ENCODE measurements at places on chromosomes 6 and 20.
A peak's percentile ranks its signal among the peaks of the same experiment; 100 is the strongest.

- DNase-seq, result no peak
Measured at GRCh38 chr20:6704132-6704861, 63.2 kb upstream of the BMP2 start.

DNA sequence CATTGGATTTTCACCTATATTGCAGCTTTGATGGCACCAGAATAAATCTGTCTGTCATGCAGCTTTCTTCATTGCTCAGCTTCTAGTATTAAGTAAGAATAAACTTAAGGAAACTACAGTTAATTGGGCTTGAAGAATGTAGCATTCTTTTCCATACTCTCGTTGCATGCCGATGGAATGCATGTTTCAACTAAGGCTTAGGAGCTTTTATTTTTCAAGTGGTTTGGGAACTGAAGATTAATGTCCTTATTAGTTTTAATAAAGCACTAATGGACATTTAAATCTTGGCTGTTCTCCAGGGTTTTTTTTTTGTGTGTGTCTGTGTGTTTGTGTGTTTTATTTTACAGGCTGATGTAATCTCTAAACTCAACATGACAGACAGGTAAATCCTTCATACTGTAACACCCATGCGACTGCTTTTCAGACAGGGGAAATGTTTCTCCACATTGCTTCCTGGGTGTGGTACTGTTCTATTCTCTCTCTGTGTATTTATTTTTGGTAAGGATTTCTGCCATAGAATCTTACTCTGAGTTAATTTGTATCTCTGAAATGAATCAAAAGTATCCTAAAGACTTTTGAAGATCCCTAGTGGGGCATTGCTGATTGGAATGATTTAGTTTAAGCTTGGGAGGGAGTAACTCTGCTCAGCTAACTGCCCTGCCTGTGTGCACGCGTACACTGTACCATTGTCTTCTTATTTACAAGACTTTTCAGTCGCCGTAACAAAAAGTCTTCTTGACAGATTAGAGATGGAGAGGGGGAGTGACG, 38.0 kb downstream of the SLC9A8 start:
- DNase-seq, result no peak

DNA sequence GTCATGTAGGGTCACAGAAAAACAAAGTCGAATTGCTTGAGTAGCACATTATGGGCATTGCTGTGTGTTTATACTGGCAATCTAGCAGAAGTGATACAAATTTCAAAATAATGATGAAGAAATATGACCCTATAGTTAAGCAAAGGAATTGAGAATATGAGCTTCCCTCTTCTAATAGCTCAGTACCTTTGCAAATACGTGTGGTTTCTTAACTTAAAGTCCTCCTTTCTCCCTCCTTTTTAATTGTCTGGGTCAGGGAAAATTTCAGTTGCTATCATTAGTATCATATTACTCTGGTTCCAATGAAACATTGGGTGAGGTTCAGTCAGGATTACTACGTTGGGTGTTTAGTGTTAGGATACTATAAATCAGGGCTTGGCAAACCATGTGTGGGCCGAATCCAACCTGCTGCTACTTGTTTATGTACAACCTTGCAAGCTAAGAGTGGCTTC, 166.8 kb upstream of the CARMIL1 start:
- DNase-seq, result no peak

GRCh38 chr6:42505385-42505718, 53.6 kb upstream of the TRERF1 start:
- no peak for DNase-seq

DNA sequence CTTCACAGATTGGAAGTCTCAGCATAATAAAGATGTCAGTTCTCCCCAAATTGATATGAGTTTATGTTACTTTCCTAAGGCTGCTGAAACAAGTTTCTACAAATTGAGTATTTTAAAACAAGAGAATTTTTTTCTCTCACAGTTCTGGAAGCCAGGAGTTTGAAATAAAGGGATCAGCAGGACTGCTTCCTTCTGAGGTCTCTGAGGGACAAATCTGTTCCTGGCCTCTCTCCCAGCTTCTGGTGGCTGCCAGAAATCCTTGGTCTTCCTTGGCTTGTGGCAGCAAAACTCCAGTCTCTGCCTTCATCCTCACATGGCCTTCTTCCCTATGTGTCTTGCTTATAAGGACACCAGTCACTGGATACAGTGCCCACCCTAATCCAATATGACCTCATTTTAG, 136.1 kb downstream of the TFAP2A start:
- DNase-seq, result no peak

DNA sequence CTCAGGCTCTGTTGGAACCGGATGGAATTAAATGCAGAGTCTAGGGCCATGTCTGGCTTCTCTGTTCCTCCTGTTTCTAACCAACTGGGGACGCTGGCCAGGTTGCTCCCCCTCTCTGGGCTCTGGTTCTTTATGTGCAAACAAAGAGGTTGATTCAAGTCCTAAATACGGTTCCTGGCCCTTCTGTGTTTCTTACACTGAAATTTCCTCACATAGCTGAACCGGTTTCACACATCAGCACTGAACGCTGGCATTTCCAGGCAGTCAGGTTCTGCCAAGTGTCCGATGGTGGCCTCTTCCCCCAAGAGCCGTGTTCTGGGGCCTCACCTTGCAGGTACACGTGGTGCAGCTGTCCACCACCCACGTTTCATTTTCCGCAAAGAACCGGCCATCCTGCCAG, 13.5 kb downstream of the THBS2 start:
- DNase-seq, result peak; percentile 47

DNA sequence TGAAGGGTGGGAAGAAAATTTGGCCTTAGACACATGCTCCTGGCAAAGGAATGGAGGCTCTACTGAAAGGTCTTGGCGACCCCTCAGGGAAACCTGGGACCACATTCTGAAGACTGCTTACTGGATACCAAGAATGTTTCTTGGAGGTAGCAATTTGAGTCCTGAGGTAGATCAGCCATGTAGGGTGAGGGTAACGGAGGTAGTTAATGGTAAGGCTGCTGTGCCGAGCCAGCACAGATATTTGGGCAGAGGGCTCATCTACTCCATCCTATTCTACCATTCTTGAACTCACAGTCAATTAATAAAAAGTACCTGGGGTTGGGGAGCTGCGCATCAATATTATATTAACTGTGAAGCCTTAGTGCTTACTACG, 401 bp upstream of the PHF3 start:
- DNase-seq, result no peak

DNA sequence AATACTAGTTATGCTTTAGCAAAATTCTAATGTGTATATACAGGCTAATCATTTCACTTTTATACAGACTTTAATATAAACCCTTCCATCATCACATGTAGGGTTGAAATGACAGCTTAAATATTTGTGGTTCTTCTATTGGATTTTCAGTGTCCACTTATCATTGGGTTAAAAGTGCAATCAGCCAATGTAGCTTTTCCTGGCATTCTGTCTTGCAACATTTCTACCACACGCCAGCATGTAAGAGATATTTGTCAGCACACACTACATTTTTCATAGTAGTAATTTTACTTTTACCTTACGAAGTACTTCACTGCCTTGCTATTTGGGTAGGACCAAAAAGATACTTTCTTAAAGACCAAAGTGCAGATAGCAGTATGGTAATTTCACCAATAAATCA, 252.0 kb downstream of the TBX18 start:
- no peak for DNase-seq

DNA sequence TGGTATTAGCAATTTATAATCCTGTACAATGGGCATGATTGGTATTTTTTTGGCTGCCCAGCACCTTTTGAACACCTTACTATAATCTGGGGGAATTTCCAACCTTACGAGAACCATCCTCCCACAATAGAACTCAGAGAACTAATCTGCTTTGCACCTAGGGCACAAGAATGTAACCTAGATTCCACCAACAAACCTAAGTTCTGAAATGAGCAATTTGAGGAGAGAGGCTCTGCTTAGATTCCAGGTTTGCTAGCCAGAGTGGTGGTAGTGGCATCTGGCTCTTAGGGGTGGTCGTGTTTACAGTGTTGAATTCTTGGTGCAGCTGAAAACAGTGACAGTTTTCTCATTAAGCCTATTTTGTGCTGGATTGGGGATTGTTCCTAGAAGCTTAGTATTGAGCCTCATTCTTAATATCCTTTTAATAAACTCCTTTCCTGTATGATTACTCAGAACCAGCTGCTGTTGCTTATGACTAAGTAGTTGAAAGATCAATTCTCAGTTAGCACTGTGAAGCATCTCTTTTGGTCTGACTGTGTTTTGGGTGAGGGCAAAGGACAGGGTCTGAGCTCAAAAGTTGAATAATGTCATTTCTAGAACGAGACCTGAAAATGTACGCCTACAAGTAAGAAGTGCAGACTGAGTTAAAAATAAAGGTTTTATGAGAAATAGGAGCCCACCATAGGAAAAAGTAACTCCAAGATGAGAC, 385.6 kb downstream of the CDKAL1 start:
- DNase-seq, result no peak

DNA sequence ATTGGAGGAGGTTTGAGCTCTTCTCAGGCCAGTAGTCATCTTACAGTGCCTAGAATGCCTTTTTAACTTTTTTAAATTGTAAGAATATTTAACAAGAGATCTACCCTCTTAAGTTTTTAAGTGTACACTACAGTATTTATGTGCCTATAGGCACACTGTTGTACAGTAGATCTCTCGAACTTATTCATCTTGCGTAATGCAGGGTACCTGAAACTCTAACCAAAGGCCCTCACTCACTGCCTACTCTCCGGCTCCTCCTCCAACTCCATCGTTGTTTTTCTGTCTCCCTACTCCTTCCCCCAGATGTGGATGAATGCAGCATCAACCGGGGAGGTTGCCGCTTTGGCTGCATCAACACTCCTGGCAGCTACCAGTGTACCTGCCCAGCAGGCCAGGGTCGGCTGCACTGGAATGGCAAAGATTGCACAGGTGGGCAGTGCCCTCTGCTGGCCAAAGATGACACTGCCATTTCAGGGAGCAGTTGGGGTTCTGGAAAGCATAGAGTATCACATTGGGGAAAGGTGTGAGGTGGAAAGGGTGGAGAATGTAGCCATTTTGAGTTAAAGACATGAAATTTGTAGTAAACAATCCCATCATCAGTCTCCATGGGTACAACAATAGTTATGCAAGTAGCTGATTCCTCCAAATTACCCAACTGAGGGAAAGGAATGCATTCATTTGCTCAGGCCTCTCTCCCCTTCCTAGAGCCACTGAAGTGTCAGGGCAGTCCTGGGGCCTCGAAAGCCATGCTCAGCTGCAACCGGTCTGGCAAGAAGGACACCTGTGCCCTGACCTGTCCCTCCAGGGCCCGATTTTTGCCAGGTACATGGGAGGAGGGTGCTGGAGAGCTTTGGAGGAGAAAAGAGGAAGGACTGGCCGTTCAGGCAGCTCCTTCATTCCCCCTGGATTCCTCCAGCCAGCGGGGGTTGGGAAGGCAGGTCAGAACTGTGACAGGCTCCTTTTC, 18.4 kb upstream of the ZNF76 start:
- DNase-seq, result peak; percentile 93

- peak; percentile 42 for DNase-seq
Measured at GRCh38 chr6:40845553-40845952, 193.5 kb downstream of the UNC5CL start.

- no peak for DNase-seq
Measured at GRCh38 chr6:45184040-45184439, 144.1 kb upstream of the RUNX2 start.

DNA sequence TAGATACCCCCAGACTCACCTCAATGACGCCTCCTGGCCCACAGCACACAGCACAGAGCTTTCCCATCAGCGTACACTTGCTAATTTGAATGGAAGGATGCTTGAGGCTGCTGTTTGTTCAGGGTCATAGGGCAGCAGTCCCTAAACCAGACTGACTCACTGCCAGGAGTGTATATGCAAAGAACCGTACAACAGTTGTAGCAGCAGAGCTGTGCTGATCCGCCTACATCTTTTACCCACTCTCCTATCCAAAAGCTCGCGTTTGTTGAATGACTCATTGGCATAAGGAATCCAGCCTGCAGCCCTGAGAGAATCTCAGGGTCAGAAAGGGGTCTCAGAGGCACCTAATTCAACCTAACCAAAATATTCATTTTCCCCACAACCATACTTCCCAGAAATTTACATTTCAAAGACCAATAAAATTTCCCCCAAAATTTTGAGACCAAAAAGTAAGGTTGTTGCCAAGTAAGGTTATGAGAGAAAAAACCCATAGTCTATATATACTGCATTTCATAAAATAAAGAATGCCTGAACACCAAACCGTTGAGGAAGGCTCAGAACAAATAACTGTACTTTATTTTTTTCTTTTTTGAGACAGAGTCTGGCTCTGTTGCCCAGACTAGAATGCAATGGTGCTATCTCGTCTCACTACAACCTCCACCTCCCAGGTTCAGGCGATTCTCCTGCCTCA, 35.3 kb upstream of the CCND3 start:
- DNase-seq, result no peak

DNA sequence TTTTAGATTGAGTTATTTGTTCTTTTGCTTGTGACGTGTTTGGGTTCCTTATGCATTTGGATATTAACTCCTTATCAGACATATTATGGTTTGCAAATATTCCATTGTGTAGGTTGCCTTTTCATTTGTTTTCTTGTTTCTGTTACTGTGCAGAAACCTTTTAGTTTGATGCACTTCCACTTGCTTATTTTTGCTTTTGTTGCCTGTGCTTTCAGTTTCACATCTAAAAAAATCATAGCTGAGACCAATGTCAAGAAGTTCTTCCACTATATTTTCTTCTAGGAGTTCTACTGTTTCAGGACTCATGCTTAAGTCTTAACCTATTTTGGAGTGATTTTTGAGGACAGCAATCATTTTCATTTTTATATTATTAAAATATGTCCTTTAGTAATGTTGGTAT, 113.5 kb downstream of the EPM2A start:
- DNase-seq, result no peak

DNA sequence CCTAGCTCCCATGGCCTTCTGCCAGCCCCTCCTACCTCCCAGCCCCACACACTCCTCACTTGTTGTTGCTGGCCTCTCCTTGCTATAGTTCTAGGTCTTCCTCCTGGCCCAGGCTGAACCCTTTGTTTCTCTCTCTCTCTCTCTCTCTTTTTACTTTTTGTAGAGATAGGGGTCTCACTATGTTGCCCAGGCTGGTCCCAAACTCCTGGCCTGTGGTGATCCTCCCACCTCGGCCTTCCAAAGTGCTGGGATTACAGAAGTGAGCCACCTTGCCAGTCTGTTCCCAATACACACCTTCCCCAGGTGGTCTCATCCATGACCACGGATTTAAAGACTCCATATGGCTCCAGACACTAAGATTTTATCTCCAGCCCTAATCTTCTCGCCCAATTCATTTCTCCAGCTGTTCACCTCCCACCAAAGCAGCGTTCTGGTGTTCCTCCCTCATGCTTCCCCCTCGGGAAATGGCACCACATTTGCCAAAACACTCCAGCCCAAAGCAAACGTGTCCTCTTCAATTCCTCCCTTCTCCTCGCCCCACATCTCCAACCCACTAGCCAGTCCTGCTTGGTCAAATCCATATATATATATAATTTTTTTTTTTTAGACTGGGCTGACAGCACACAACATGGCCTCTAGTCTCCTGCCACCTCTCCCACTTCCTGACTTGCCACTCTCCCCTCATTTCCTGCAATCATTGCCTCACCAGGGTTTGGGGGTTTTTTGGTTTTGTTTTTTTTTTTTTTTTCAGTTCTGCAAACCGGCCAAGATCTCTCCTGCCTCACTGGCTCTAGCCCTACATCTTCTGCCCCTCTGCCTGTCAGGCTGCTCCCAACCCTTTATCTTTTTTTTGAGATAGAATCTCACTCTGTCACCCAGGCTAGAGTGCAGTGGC, 104.4 kb downstream of the NCR2 start:
- no peak for DNase-seq

- DNase-seq, result no peak
Measured at GRCh38 chr6:72825315-72825911, 203.5 kb downstream of the KCNQ5 start.
